ENCODE measurements at places on chromosomes 4 and X. TPM values are rescaled to one million over a fixed set of nuclear protein-coding genes. Genes with fewer than 3 reads are reported as not detected.

The MGARP gene
- polyA plus RNA-seq, result 0.30 TPM

The PLXNB3 gene
- polyA plus RNA-seq, result 8.3 TPM

The GASK1B gene
- polyA plus RNA-seq, result 0.37 TPM

The NLGN4X gene
- polyA plus RNA-seq, result 0.04 TPM

The ANKRD50 gene
- polyA plus RNA-seq, result 2.1 TPM

The TFE3 gene
- 38.8 TPM for polyA plus RNA-seq

The LRIT3 gene
- polyA plus RNA-seq, result 0.02 TPM

The TRPC5OS gene
- polyA plus RNA-seq, result not detected

The BRS3 gene
- polyA plus RNA-seq, result not detected

The ATP2B3 gene
- polyA plus RNA-seq, result not detected

The ERCC6L gene
- polyA plus RNA-seq, result 4.3 TPM

The USP9X gene
- 11.0 TPM for polyA plus RNA-seq

The GPRASP2 gene
- polyA plus RNA-seq, result 2.9 TPM

The SLC34A2 gene
- not detected for polyA plus RNA-seq

All from foreskin keratinocyte (primary cell).